ENCODE measurements at places on chromosomes 1 and 21.

- no peak for DNase-seq
Observed at GRCh38 chr1:100936194-100936967, 40.5 kb downstream of the SLC30A7 start.

GRCh38 chr1:55284856-55285255 is 69.7 kb upstream of the USP24 start:
- DNase-seq = no peak

- no peak for DNase-seq
Observed at GRCh38 chr1:215605011-215605621, 38.0 kb downstream of the KCTD3 start.

GRCh38 chr1:60427701-60428100 is 354.1 kb upstream of the C1orf87 start:
- DNase-seq = no peak

- DNase-seq = no peak
Observed at GRCh38 chr1:18539171-18539570, 58.4 kb downstream of the KLHDC7A start.

DNA sequence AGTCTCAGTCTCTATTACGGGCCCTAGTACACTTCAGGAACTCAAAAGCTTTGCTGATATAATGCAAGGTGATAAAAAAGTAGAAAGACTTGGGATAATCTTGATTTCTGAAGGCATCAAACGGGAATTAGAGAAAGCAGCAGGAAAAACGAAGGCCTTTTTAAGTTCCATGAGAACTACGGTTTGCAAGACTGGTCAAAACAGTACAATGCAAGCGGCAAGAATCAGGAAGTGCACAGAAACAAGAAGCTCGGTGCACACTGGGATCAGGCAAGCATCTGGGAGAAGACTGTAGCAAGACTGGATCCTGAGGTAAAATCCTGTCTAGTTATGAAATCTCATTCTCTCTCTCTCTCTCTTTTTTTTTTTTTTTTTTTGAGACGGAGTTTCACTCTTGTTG is 28.6 kb downstream of the NTMT2 start:
- DNase-seq = no peak

DNA sequence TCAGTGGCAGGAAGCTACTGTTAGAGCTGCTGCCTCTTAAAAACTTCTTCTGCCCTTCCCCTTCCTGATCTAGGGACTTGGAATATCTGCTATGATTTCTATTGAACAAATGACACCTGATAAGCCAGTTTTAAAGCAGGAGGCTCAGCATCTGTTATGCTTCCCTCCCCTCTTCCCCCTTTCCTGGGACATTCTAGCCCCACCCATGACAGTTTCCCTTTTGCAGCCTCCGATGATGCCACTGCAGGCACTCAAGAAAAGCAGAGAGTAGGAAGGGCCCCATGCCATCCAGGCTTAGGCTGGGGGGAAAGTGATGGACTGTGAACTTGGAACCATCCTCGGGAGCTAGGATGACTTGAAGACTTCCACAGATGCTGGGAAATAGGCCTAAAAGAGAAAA is 15.1 kb upstream of the EPB41 start:
- no peak for DNase-seq

DNA sequence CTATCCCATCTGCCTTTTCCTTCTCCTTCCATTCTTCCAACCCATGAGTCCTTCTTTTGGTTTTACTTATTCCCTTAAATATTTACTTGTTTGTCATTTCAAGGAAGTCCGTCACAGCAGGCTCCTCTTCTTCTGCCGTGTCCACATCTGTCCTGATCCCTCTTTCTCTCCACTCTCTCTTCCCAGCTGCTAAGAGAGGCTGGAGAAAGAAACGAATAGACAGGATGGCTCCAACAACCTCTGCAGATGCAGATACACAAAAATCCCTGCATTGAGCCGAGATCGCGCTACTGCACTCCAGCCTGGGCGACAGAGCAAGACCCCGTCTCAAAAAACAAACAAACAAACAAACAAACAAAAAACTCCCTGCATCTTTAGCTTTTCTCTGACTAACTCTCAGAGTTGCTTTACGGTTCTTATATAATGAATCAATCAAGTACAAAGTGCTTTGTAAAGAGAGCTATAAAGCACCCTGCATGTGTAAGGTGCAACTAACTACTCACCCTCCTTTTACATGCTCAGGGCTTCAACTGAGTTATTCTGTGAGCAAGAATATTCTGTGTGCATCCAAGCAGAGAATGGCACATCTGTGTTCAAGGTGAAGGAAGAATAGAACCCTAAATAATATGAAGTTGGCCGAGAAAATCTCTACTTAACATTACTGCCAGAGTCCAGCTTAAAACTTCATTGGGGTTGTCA is 3.8 kb upstream of the SAMD13 start:
- DNase-seq = no peak

- no peak for DNase-seq
Observed at GRCh38 chr21:32426592-32427051, 14.1 kb downstream of the EVA1C start.

DNA sequence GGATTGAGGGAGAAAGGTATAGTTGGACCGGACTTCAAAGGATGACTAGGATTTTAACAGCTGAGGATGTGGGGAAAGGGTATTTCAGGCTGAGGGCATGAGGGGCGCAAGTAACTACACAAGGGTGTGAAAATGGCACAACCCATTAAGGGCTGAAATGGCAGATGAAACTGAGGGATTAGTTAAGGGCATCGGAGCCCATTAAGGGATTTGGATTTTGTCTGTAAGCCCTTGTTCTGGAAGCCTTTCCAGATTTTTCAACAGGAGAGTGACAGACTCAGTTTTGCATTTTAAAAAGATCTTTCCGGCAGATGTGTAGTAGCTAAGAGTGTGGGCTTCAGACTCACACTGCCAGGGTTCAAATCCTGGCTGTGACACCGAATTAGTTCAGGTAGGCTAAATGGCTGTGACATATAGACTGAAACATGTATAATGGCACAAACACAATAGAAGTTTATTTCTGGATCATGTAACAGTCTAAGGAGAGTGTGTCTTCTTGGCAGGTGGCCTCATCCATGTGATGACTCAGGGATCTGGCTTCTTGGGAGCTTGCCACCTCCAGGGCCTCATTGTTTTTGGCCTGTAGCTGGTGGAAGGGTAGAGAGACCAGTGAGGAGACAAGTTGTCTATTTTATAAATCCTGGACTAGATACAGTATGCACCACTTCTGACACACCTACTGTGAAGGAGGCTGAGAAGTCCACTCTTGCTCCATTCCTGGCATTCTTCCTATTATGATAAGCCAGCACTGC is 49.6 kb downstream of the UBE2T start:
- DNase-seq = no peak

GRCh38 chr21:39863111-39863510 is 4.1 kb upstream of the PCP4 start:
- peak; percentile 49 for DNase-seq
